Uterus (tissue), 4 donors: ENCODE measurements at places on chromosomes 1 and 21. TPM values are rescaled to one million over a fixed set of nuclear protein-coding genes. Genes with fewer than 3 reads are reported as not detected.

GRCh38 chr1:229226796-229227195 is 44.1 kb upstream of the RAB4A start:
- no peak overlapping the region for H3K27ac ChIP-seq
- no peak for DNase-seq
- no peaks in the 10 kb centered on the region for H3K27me3 ChIP-seq

GRCh38 chr1:3577711-3578432 is 33.4 kb downstream of the MEGF6 start:
- no peaks in the 10 kb centered on the region for H3K4me1 ChIP-seq
- H3K27ac ChIP-seq = no peak overlapping the region

GRCh38 chr1:9797049-9797448 is 26.7 kb downstream of the CLSTN1 start:
- no peaks in the 10 kb centered on the region for H3K4me1 ChIP-seq
- H3K27ac ChIP-seq = peak overlapping the region; percentile 96

DNA sequence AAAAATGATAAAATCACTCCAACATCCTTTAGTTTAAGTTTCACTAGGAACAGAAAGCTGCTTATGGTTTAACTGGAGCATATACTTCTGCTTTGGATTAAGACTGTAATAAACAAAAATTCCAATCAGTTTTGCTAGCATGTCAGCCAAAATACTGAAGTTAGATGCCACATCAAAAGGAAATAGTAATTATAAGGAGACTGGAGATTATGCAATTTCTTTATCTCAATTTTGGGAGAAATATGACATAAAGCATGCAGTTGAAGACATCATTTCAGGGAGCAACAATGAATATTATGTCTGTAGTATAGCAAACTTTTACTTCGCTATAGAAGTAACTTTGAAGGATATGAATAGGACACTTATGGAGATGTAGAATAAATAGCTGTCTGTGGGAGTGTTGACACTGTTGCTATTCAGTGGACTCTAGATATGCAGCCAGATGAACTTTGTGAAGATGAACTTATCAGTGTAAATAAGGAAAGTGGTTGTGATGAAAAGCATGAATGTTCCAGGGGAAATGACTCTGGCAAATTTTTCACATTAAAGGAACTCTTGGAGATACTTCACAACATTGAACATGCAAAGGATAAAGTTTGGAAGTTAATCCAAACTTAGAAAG is 107.8 kb downstream of the RABGAP1L start:
- no peak for DNase-seq
- no peak overlapping the region for H3K27ac ChIP-seq
- no peaks in the 10 kb centered on the region for H3K27me3 ChIP-seq

DNA sequence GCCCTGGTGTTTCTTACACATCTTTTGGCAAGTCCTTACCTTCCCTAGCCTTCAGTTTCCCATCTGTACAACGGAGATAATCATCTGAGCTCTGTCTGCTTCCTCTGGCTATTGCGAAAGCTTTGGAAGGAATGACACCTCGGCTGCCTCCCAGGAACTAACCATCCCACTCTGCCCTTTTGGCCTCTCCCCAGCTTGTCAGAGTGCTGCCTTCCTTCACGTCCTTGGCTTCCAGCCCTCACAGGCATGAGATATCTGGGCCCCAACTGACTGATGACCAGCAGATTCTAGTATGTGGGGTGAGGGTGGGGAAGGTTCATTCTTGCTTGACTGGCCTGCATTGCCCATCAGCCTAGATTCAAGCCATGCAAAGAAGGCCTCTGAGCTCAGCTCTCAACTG is 253.1 kb upstream of the FGGY start:
- no peak overlapping the region for H3K4me3 ChIP-seq
- peak overlapping the region; percentile 58 for H3K27ac ChIP-seq
- H3K36me3 ChIP-seq = no peaks in the 10 kb centered on the region
- no peaks in the 10 kb centered on the region for H3K4me1 ChIP-seq

GRCh38 chr1:3807769-3808168 is 11.5 kb upstream of the LRRC47 start:
- no peaks in the 10 kb centered on the region for H3K4me1 ChIP-seq
- no peaks in the 10 kb centered on the region for H3K36me3 ChIP-seq
- no peaks in the 10 kb centered on the region for H3K27me3 ChIP-seq
- no peak for DNase-seq
- no peak overlapping the region for H3K27ac ChIP-seq

DNA sequence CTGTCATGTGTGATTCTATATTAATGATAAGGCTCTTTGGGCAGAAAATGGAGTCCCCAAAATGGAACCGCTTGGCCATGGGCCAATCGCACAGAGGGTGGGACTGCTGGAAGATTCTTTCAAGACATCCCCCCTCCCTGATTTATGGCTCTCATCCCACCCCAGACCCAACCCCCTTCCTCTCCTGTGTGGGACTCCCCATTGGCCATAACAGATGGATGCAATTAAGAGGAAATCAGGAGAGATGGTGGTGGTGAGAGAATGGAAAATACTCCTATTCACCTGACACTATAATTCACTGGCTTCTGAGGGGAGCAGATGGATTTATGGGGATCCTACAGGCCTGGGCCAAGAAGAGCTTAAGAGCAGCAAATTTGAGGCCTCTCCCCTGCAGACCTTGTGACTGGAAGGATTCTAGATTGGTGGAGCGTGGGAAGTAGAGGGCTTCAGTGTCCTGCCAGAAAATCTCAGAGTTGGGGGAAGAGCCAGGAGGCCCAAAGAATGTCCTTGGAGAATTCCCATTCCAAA is 1.7 kb downstream of the IGFN1 start:
- H3K27ac ChIP-seq = peak overlapping the region; percentile 73
- no peaks in the 10 kb centered on the region for H3K27me3 ChIP-seq
- H3K4me1 ChIP-seq = no peaks in the 10 kb centered on the region
- H3K36me3 ChIP-seq = no peaks in the 10 kb centered on the region

DNA sequence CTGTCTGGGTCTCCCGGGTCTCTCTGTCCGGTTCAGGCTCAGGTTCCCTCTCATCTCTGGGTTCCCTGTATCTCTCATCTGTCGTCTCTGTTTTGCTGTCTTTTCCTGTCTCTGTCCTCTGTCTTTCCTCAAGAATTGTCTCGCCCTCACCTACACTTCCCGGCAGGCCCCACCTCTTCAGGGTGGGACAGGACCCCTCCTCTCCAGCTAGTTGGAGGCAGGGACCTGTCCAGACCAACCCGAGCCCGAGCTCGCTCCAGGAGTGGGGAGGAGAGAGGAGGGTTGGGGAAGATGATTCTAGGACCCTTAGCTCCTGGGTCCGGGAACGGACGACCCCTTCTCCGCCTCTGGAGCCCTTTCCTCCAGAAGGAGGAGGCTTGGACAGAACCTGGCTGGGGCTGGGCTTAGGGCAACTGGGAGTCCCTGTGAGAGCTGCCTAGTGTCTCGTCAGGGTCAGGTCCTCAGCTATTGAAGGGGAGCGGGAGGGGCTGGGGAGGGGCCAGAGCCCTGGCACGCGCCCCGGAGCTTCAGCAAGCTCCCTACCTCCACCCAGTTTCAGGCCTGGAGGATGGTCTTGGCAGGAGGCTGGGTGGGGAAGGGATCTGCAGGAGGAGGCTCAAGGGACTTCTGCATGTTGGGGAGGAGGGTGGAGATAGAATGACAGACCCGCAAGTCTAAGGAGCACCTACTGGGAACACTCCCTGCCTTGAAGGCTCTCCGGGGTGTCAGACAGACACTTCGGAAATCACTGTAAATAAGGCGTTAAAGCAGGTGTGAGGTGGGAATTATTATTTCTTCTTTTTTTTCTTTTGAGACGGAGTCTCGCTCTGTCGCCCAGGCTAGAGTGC is 26.3 kb upstream of the EPB41 start:
- H3K4me3 ChIP-seq = peak overlapping the region; percentile 70
- H3K36me3 ChIP-seq = no peaks in the 10 kb centered on the region
- peak overlapping the region; percentile 77 for H3K27ac ChIP-seq
- peak; percentile 29 for DNase-seq
- H3K4me1 ChIP-seq = no peaks in the 10 kb centered on the region
- H3K27me3 ChIP-seq = no peaks in the 10 kb centered on the region

GRCh38 chr1:203017061-203017460 is 9.2 kb upstream of the PPFIA4 start:
- no peaks in the 10 kb centered on the region for H3K27me3 ChIP-seq
- no peak overlapping the region for H3K4me3 ChIP-seq
- H3K4me1 ChIP-seq = no peaks in the 10 kb centered on the region
- no peak overlapping the region for H3K27ac ChIP-seq
- DNase-seq = no peak
- H3K36me3 ChIP-seq = no peaks in the 10 kb centered on the region

GRCh38 chr1:164560121-164560541 is 1.1 kb downstream of the PBX1 start:
- no peaks in the 10 kb centered on the region for H3K4me1 ChIP-seq
- no peaks in the 10 kb centered on the region for H3K36me3 ChIP-seq
- no peaks in the 10 kb centered on the region for H3K27me3 ChIP-seq
- no peak for DNase-seq
- H3K4me3 ChIP-seq = peak overlapping the region; percentile 82

DNA sequence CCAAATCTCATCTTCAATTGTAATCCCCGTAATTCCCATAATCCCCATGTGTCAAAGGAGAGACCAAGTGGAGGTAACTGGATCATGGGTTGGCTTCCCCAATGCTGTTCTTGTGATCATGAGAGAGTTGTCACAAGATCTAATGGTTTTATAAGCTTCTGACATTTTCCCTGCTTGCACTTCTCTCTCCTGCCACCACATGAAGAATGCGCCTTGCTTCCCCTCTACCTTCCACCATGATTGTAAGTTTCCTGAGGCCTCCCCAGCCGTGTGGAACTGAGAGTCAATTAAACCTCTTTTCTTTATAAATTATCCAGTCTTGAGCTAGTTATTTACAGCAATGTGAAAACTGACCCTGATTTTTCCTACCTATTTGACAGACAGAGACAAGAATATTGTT is 162.5 kb upstream of the SYT6 start:
- no peaks in the 10 kb centered on the region for H3K27me3 ChIP-seq
- H3K4me3 ChIP-seq = no peak overlapping the region
- H3K4me1 ChIP-seq = no peaks in the 10 kb centered on the region

GRCh38 chr1:57512386-57512785 is 88.5 kb upstream of the DAB1 start:
- no peaks in the 10 kb centered on the region for H3K36me3 ChIP-seq
- H3K27me3 ChIP-seq = no peaks in the 10 kb centered on the region
- no peak overlapping the region for H3K27ac ChIP-seq
- DNase-seq = no peak
- no peaks in the 10 kb centered on the region for H3K4me1 ChIP-seq

GRCh38 chr1:17846341-17846740 is 91.2 kb downstream of the ACTL8 start:
- no peaks in the 10 kb centered on the region for H3K4me1 ChIP-seq
- no peak for DNase-seq

GRCh38 chr1:86861424-86861823 is 52.5 kb downstream of the SELENOF start:
- no peaks in the 10 kb centered on the region for H3K4me1 ChIP-seq
- no peak overlapping the region for H3K4me3 ChIP-seq
- H3K36me3 ChIP-seq = no peaks in the 10 kb centered on the region

DNA sequence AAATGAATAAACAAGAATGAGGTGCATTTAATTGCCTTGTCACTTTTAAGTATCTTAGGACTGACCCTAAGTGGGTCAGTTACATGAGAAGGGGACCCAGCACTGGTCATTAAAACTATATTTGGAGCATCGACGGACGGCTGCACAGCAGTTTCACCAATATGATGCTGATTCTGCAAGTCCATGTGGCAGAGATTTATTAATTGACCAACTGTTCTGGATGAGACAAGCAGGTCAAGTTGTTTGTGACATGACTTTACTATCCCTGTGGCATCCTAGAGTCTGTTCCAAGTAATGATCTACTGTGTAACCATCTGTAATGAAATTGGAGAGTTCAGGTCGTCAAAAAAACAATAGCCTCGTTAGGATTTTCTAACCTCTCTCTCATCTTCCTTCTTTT is 9.5 kb downstream of the AMPD1 start:
- H3K27me3 ChIP-seq = no peaks in the 10 kb centered on the region
- H3K4me1 ChIP-seq = no peaks in the 10 kb centered on the region
- no peaks in the 10 kb centered on the region for H3K36me3 ChIP-seq
- no peak overlapping the region for H3K4me3 ChIP-seq
- H3K27ac ChIP-seq = no peak overlapping the region

DNA sequence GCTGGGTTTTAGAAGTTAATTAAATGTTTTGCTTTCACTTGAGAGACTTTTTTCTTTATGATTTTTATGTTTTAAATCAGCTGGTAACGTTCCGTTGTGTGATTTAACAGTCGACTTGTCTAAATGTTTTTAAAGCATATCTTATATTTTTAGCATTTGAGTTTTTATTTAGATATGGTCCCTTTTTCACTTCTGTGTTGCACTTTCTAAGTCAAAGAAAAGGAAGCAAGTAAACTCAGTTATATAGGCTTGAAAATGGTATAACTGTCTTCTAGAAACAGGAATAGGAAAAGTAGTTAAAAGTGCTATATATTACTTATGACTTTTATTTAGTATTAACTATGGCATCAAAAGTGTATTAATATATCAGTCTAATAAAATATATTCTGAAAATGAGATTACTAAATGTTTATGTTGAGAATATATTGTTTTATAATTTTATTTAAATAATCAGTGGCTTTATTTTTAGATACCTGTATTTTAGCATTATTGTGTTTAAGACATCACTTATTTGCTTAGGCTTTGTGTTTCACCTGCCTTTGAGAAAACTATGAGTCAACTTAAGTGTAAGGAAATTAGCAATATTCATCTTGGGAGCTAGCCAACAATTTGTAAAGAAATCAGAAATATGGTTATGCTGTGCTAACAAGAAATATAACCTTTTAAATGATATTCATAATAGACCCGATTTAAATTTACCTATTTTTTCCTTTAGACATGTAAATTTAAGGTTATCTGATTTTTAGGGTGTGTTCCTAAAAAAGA is 60.5 kb downstream of the RABGAP1L start:
- H3K4me3 ChIP-seq = no peak overlapping the region
- DNase-seq = no peak
- no peaks in the 10 kb centered on the region for H3K4me1 ChIP-seq
- no peak overlapping the region for H3K27ac ChIP-seq
- no peaks in the 10 kb centered on the region for H3K27me3 ChIP-seq

DNA sequence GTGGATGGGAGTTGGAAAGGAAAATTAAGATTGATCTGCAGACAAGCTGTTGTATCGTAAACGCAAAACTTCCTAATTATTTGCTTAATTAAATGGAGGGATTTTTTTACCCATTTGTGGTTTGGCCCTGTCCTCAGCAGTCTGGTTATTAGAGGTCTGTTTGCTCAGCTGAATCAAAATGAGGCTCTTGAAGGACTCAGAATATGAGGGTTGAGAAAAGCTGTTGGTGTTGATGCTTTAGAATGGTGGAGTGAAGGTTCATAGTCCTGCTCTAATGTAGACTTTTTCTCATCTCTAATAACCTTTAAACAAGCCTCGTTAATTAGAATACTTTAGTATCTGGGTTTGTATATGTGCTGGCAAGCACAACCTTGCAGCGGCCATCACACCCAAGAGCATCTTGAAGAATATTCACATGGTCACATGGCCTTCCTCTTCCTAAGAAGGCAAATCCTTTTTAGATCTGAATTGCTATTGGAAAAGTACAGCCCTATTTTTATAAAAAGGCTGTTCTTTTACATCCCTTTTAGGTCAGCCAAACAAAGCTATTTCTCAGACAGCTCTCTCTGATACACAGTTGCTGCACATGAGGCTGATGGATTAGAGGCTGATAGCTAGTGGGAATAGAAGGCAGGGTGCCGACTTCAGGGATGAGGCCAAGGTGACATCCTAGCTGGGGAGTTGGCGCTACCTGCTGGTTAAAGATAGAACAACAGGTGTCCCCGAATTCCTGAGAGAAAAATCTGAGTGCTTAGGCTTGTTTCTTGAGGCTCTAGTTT is 53.8 kb downstream of the MACF1 start:
- DNase-seq = peak; percentile 83
- no peaks in the 10 kb centered on the region for H3K27me3 ChIP-seq
- no peak overlapping the region for H3K4me3 ChIP-seq
- H3K4me1 ChIP-seq = no peaks in the 10 kb centered on the region
- H3K27ac ChIP-seq = peak overlapping the region; percentile 60

The DNAJC28 gene
- not detected for total RNA-seq

The THEM5 gene
- not detected for total RNA-seq

The PCBP3 gene
- total RNA-seq = 0.77 TPM

The CSF3R gene
- total RNA-seq = 4.9 TPM
